ENCODE measurements at places on chromosomes 5 and 9.

- DNase-seq = no peak
Measured at GRCh38 chr9:100430286-100430940, 3.5 kb downstream of the MSANTD3 start.

DNA sequence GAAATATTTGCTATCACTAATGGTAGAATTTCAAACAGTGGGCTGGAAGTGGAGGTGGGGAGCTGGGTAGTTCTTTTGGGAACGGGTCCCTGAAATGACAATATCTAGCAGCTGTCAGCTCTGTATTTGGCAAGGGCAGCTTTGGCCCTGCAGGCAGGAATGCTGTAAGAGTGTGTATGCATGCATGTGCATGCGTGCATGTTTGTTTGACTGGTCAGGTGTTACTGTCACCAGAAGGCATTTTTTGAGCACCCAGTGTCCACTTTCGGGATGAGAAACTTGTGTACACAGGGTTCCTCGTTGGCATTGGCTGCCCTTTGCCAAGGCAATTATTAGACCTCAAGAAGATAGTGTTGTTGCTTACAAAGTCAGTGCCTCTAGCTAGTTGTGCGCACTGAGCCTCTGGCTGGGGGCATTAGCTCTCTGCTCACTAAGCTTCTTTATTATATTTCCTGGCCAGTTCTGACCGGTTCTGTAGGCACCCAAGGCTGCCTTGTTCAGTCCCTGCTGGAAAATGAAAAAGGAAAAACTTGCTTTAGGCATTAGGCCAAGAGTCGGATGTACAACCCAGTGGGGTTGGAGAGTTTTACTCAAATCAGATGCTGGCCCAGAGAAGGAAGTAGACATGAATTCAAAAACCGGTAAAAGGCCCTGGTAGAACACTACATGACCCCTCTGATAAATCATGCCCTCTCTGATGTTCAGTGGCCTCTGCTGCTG lies 2.0 kb downstream of the CYFIP2 start:
- no peak for DNase-seq

DNA sequence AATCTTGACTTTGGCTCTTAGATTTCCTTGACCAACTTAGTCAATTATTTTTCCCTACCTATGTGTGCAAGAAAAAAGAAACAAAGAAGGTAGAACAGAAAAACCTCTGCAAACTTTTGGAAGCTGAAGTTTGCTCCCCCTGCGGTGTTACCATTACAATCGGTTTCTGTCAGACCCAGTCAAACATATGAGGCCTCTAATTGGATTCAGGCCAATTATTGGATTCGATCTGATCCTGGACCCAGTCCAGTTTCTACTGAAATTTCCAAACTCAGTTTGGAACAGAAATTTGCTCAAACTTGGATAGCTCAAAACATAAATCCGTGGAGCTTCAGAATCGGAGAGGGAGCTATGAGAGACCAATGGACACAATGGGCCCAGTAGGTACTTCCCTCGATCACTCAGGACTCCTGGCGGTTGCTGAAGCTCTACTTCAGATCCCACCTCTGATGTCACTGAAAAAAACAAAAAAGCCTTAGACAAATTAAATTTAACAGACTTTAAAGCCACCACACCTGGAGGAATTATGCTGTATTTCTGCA lies 523.9 kb downstream of the DMRTA1 start:
- no peak for DNase-seq

GRCh38 chr5:58486290-58486689 lies 4.9 kb upstream of the GAPT start:
- no peak for DNase-seq

DNA sequence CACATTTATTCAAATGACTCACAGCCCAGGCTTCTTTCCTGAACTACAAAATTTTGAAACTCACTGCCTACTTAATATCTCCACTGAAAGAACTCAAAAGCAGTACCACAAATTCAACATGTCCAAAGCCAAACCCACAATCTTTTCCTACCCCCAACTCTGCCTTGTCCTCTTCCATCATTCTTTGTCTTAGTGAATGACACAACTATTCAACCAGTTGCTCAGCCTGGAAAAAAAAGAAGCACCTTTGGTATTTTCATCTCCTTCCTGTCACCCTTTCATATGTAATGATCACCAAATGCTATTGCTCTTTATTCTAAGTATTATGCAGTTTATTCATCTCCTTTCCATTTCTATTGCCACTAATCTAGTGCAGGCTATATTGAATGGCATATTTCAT lies 216.3 kb downstream of the TMEM232 start:
- DNase-seq = no peak

DNA sequence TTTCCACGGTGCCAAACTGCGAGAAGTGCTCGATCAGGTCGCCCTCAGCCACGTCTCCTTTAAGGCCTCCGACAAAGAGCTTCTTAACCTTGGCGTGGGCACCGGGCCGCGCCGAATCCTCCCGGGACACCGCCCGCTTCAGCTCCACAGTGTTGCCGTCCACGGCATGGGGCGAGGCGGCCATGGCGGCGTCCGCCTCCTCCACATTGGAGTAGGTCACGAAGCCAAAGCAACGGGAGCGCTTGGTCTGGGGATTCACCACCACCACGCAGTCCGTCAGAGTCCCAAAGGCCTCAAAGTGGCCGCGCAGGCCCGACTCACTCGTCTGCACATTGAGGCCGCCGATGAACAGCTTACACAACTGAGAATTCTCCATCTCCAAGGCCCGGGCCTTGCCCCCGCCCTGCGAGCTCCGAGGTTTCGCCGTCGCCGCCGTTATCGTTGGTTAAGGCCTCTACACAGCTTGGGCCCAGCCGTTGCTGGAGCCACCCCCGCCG lies 424 bp downstream of the HNRNPA0 start:
- DNase-seq = no peak

GRCh38 chr5:173626505-173626820 lies 10.0 kb upstream of the BOD1 start:
- no peak for DNase-seq

- peak; percentile 98 for DNase-seq
Measured at GRCh38 chr9:92764988-92765936, 629 bp upstream of the BICD2 start.

DNA sequence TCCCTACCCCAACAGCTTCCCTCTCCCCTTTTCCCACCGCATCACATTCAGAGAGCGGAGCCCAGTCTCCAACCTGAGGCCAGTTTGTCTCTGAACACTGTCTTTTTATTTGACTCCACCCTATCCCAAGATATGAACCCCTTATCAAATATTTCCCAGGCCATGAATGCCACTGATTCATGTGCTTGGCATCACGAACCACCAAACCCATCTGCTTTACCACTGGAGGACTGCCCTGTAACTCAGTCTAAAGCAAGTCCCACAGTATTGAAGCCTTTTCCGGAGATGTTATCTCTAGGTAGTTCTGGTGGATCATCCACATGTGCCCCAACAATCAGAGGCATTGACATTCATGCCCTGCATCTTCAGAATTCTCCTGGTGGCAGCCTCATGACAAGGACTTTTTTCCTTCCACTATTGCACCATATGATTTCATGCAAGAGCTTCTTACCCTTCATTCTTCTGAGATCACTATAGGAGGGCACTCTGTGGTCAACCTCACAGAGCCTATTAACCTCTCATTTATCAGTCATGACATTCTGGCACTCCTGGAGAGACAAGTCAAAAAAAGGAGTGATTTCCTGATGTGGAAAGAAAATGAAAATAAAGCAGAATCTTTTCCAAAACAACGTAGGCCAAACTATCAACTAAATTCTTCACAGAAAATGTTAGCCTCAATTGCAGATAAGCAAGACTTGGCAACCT lies 12.3 kb upstream of the SPATA31D4 start:
- no peak for DNase-seq

DNA sequence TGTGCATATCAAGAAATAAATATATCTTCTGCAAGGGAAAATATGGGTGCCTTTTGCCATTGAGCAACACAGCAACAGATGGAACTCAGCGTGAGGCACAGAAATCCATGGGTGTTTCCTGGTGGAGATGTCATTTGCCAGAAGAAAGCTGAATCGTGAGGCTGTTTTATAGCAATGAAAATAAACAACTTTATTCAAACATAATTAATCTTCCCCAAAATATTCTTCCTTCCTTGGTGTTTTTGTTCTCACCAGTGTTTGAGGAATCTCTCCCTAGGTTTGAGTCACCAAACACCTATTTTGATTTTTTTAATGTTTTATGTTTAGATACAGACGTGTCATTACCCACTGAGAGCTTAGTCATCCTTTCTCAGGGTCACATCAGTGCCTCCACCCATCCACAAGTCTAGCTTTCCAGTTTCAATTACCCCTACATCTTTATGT lies 65.8 kb upstream of the PAPPA start:
- no peak for DNase-seq

DNA sequence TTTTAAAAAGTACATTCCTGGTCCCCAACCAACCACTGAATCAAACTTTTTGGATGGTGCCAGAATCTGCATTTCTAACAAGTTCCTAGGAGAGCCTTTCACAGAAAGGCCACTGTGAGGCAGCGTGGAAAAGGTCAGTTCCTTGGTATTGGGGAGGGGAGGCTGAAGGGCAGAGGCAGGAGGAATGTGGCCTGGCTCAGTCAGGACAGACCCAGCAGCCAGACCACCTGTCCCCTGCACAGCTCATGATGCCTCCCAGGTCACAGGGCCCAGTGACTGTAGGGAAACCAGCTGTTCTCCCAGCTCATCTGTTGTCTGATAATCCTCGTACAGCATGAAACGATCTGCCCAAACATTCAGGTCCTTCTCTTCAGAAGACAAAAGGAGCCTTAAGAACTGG lies 132.9 kb downstream of the LHFPL2 start:
- no peak for DNase-seq

DNA sequence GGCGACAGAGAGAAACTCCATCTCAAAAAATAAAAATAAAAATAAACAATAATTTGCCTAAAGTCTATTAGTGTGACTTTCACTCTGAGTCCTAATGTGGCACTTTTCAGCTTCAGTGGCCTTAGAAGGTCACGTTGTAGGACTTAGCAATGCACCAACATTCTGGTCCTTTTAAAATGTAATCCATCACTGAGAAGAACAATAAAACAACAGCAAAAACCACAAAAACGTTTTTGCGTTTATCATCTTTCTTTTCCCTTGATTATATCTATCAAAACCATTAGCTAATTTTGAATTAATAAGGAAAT lies 190.1 kb upstream of the ZNF608 start:
- DNase-seq = no peak

GRCh38 chr5:44511596-44511995 lies 122.4 kb upstream of the FGF10 start:
- DNase-seq = no peak

- no peak for DNase-seq
Measured at GRCh38 chr5:39411061-39411460, 13.7 kb downstream of the DAB2 start.
